ENCODE measurements at places on chromosomes 12 and 14.

GRCh38 chr12:56528846-56529245 is 7.2 kb downstream of the RBMS2 start:
- DNase-seq: no peak

GRCh38 chr12:97283297-97283696 is 179.3 kb upstream of the RMST start:
- DNase-seq: no peak

DNA sequence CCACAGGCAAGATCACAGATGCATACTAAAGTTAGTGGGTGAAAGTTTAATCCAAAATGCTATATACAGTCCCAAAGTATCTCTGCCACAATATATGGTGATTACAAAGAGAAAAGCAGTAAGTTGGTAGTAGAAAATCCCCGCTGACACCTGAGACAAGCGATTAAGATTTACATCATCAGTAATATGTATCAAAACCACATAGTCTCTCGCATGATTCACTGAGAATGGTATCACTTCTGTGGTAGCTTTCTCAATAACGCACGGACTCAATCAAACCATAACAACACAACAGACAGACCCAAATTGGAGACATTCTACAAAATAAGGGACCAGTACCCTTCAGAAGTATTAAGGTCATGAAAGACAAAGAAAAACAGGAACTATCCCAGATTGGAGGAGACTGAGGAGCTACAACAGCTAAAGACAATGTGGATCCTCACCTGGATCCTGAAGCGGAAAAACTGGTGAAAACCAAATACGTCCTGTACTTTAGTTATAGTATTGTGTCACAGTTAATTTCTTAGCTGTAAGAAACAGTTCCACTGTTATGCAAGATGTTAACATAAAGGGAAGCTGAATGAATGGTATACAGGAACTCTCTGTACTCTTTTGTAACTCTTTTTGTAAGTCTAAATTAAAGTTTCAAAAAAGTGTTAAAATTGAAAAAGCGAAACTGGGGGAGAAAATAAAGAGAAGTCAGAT is 51.0 kb downstream of the SPTLC2 start:
- no peak for DNase-seq

DNA sequence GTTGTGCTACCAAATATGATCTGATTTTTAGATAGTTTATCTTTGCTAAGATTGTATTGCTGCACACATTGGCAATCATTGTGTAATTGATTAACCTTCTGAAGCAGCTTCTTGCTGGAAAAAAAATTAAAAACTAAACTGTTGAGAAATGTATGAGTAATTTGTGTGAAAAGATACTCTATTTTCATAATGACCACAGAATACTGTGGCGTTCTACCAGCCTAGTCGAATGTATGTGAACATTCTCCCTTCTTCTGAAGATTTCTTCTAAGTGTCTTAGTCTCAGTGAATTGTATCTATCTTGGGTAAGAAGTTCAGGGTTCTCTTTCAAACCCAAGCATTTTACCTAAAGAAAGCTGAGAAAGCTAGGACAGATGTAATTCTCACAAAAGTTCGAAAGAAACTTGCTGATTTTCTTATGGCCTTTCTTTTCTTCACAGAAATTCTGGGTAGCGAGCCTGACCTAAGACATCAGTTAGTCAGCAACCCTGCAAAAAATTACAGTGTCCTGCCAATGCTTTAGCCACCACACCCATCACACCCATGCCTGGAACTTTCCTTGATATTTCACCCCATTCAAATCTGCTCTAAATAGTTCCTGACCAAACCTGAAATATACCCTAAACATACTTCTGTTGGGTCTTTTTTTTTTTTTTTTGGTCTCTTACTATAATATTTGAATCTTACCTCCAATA is 27.1 kb upstream of the C12orf71 start:
- DNase-seq: no peak

GRCh38 chr12:50745861-50746260 is 18.0 kb upstream of the ATF1 start:
- no peak for DNase-seq

GRCh38 chr14:69107407-69108003 is 45.4 kb downstream of the DCAF5 start:
- peak; percentile 69 for DNase-seq

DNA sequence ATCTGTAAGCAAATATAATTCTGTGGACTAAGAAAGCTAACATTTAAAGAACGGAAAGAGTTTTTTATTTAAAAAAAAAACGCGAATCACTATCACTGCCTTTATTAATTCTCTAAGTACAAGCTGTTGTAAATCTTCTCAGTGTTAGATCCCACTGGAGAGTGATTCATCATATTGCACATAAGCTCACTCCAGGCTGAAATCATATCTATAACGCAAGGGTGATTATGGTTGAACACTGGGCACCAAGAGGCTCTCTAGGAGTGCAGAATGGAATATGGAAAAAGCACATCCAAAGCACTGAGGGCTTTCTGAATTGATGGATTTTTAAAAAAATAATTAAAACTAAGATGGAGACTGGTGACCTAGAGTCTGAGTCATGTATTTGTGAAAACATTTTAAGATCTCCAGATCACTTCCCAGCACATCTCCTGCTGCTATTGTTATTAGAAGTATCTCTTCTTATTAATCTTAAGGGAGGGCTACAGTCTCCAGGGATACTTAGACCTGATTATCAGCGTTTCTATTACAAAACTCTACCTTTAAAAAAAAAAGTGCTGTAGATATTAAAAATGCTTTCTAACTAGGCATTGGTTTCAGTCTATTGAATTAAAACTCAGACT is 1106.8 kb downstream of the AACS start:
- DNase-seq: no peak

DNA sequence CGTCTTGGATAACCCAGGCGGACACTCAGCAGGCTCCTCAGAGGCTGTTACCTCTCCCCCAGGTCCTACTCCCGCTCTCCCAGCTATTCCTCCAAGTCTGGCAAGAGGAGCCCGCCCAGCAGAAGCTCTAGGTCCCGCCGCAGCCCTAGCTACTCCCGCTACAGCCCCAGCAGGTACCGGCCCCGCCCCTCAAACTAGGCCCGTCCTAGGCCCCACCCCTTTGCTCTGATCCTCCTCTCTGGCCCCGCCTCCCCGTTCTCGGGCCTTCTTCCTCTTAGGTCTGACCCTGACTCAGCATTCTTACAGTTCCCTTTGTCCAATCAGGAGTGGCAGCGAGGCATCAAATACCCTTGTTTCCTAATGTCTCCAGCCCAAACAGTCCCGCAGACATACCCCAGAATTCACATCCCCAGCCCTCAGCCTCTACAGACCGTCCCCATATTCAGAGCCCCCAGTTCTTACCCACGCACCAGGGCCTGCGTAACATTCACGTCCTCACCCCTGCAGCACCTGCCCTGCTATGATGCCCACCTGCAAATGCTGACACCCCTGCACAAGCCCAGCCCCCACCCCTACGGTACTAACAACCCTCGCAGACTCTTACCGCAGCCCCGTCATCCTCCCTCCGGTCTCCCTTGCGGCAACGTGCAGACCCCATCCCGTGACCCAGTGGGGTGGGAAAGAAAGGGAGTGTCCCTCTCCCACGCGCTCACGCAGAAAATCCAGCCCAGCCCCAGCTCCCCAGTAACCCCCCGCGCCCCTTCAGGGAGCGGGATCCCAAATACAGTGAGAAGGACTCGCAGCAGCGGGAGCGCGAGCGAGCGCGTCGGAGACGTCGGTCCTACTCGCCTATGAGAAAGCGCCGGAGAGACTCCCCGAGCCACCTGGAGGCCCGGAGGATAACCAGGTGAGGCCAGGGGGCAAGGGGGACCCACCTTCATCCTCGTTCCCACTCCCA is 25.0 kb upstream of the HSPB8 start:
- DNase-seq: no peak

DNA sequence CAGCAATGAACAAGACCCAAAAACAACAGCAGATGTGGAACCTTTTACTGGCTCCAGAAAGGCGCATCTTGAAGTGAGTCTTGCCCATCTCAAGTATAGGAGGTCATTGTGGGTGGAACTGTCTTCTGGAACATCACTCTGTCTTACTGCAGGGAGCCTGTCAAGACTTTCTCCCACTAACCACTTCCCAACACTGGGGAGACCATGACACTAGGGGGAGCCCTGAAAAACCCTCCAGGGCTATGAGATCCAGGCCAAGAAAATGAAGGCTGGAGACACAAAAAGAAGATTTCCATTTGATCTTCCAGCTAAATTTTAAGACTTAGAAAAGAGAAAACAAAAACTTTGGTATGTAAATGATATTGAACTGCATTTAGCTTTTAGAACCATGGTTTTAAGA is 13.5 kb upstream of the ATG14 start:
- DNase-seq: no peak

- no peak for DNase-seq
These were observed 954 bp upstream of the SLC39A2 start for GRCh38 chr14:20998139-20998538.

All from HepG2 (cell line).